Myometrial cell (primary cell): ENCODE measurements at places on chromosomes 16 and 17. TPM values are rescaled to one million over a fixed set of nuclear protein-coding genes. Genes with fewer than 3 reads are reported as not detected.

Gene GP2
- total RNA-seq, result not detected in 2 replicates

Gene CNTD1
- 0.58 TPM in 1 of 2 replicates, not detected in the other for total RNA-seq

Gene FOXL1
- total RNA-seq, result 11.2 and 11.7 TPM in 2 replicates

Gene CCL5
- total RNA-seq, result not detected in 2 replicates

Gene FOXK2
- total RNA-seq, result 25.7 and 30.1 TPM in 2 replicates

Gene ABCC12
- not detected in 2 replicates for total RNA-seq

Gene HS3ST6
- total RNA-seq, result not detected in 2 replicates

Gene ABI3
- total RNA-seq, result not detected in 2 replicates

Gene ASGR2
- total RNA-seq, result not detected in 2 replicates

Gene HCRT
- not detected in 2 replicates for total RNA-seq

Gene ATP6V0D1
- 152 and 268 TPM in 2 replicates for total RNA-seq

Gene HS3ST3A1
- total RNA-seq, result 16.0 and 20.5 TPM in 2 replicates

Gene CES3
- total RNA-seq, result not detected in 2 replicates

Gene GH2
- total RNA-seq, result not detected in 2 replicates

Gene KCNJ2
- total RNA-seq, result 0.53 and 0.58 TPM in 2 replicates
